ENCODE measurements at places on chromosomes 7 and 10.

DNA sequence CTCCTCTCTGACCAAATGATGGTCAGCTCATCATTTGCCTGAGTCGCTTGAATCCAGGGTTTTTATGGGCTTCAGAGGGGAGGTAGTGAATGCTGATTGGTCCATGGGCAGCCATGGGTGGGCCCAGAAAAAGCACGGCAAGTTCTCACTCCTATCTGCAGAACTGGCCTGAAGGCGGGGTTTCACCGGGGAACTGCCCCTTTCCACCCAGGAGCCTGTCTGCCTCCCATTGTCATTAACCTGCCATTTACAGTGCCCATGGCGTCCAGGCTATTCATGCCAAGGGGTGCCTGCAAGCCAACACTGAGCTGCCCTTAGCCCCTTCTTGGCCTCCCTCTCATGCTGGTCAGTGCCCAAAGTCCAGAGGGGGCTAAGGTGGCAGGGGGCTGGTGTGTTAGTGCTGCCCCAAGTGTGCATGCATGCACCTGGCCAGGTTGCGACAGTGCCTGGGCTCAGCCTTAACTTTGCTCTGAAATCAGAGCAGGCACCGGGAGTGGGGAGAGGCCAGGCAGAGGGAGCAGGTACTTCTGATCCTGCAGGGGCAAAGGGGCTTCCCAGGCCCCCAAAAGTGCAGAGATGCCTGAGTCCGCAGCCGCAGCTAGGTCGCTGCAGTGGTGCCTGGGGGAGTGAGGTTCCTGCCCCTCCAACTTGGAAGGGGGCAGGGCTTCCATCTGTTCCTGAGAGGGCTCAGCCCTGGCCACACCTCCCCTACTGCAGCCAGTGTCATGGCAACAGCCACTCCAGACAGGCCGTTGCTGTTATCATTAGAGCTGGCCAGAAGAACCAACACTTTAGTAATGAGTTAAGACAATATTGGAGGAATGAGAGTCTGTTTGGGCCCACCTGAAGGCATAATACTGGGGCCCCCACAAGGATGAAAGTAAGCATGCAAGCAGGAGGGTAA is 561.6 kb downstream of the GRM8 start:
- DNase-seq: no peak

GRCh38 chr7:82705517-82706260 is 262.1 kb upstream of the CACNA2D1 start:
- no peak for DNase-seq

GRCh38 chr10:11161096-11161495 is 143.4 kb downstream of the CELF2 start:
- DNase-seq: no peak

DNA sequence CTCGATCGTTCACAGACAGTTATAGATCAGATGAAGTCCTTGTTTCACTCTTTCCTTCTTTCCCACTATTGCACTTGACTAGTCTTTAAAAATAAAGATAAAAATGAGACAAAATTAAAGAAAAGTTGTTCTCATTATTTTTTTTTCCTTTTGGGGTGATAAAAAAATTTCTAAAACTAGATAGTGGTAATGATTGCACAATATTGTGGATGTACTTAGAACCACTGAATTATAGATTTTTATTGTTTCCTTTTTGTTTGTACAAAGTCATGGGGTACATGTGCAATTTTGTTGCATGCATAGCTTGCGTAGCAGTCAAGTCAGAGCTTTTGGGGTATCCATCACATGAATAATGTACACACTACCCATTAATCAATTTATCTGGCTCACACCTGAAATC is 97.3 kb downstream of the PHTF2 start:
- no peak for DNase-seq

- no peak for DNase-seq
Measured at GRCh38 chr7:159114981-159115380, 29.7 kb downstream of the VIPR2 start.

GRCh38 chr10:34804306-34804705 is 10.8 kb downstream of the PARD3 start:
- DNase-seq: no peak

DNA sequence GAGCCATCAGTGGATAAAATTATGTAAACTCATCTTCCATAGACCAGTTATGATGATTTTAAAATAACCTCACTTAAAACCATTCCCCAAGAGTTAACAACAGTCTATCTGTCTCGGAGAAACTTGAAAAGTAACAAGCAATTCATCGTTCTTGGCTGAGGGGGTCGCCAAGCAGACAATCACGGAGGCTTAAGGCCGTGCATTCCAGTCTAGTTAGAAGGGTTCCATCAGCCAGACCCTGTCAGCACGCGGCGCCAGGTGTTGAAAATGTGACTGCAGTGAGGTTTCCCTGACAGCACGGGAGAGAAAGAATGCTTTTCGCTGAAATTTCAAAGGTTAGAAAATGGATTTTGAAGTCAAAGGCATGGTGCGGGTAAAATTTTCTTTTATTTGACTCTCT is 1025.0 kb upstream of the CELF2 start:
- DNase-seq: peak; percentile 34

DNA sequence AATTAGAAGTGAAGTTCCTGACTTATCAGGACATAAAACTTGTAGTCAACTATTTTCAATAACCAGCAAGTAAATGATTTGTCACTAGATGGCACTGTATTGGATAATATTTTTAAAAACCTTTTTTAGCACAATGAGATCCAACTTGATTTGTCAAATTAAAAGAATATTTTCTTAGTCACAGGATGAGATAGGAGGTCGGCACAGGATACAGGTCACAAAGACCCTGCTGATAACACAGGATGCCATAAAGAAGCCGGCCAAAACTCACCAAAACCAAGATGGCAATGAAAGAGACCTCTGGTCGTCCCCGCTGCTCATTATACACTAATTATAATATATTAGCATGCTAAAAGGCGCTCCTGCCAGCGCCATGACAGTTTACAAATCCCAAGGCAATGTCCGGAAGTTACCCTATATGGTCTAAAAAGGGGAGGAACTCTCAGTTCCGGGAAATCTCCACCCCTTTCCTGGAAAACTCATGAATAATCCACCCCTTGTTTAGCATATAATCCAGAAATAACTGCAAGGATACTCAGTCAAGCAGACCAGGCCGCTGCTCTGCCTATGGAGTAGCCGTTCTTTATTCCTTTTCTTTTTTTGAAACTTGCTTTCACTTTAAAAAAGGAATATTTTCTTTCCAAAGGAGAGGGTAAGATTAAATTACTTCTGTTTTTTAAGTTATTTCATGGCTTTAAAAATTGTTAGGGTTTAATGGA is 255.7 kb upstream of the MKLN1 start:
- no peak for DNase-seq

DNA sequence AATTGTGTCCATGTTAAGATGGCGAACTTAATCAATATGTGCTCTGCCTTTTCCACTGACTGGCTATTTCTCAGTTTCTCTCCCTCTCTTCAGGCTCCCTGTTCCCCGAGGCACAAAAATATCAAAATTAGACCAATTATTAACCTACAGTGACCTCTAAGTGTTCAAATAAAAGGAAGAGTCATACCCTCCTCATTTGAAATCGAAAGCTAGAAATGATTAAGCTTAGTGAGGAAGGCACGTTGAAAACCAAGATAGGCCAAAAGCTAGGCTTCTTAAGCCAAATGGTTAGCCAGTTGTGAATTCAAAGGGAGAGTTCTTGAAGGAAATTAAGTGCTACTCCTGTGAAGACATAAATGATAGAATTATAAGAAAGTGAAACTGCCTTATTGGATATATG is 81.1 kb upstream of the MBL2 start:
- no peak for DNase-seq

DNA sequence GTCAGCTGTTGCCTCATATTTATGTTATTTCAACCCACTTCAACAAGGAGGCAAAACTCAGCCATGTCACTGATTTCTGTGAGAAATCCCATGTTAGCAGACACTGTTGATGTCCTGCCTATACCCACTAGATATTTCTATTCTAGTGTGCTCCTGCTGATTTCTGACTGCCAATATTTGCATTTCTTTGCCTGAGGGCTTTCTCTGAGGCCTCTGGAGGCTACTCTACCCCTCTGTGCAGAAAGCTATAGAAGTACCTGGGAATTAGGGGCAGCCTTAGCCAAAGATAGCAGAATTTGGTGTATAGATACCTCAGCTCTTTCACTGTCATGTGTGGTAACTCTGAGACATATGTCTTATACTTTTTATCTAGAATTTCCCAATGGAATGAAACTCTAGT is 348.8 kb downstream of the SORCS3 start:
- DNase-seq: no peak

DNA sequence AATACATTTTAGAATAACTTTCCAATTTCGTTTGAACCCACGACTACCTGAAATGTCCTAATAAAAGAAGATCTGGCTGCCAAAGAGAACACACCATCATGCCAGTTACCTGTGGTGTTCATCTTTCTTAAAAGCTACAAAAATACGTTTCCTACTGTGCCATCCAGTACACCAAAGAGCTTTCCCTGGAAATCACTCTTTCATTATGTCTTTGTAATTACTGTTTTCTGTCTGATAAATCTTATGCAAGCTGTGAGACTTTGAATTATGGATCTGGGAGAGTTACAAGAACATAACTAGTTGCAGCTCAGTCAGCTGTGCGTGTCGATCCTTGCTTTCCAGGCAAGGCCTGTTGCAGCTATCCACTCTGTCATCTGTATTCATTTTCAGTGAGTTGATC is 12.5 kb upstream of the POM121L12 start:
- no peak for DNase-seq

DNA sequence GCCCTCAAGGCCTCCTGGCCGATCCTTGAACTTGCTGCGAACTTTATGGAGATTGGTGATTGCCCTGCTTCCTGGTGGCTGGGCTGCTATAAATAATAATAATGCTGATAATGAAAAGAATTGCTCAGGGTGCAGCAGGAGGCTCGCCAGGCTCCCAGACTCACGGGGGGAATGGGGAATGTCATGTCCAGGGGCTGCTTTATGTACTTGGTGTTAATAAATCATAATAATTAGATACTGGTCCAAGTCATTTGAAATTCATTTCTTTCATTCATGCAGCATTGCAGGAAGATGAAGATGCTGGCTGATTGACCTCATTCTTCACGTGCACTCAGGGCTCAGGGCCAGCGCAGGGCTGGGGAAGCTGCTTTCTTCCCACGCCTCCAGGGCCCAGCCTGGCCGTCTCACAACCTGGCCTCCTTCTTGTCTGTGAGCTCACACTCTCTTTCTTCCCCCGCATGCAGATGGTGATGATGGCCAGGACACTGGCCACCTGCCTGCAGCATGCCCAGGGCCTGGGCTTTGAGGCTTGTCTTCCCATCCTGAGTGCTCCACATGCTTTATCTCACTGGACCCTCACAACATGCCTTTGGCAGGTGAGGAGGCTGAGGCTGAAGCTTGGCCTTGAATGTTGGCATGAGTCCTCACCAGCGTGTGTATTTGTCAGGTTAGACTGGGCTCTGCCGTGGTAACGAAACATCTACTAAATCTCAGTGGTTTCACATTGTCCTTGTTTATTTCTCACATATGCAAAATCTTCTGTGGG is 138.4 kb upstream of the TNS3 start:
- DNase-seq: no peak

Measured in hepatocyte (in vitro differentiated cells).